HS-5 (cell line): ENCODE measurements at places on chromosomes 1 and 21.

DNA sequence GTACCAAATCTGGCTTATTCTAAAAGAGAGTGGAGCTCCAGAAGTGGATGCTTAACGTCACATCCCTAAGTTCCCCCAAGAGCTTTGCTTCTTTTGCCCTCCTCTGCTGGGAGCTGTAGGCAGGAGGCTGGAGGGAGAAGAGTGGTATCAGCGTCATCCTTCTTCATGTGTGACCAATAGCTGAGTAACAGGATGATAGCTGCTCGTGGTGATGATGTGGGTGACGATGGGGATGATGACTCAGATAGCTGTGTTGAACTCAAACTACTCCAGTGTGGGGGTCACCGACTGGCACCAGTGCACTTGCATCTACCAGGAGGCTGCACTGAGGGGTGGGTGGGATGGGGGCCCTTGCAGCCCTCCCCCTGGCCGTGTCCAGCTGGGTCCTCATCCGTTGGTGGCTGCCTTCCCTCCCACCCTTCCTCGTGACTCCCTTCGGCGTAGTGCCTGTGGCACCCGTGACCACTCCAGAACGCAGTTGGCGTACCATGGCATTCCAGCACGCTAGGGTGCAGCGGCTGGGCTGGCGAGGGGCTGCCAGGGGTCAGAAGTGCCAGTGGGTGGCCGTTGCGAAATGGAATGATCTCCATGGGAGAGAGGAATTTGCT, 1.1 kb downstream of the IGFN1 start:
- peak; percentile 86 for DNase-seq

DNA sequence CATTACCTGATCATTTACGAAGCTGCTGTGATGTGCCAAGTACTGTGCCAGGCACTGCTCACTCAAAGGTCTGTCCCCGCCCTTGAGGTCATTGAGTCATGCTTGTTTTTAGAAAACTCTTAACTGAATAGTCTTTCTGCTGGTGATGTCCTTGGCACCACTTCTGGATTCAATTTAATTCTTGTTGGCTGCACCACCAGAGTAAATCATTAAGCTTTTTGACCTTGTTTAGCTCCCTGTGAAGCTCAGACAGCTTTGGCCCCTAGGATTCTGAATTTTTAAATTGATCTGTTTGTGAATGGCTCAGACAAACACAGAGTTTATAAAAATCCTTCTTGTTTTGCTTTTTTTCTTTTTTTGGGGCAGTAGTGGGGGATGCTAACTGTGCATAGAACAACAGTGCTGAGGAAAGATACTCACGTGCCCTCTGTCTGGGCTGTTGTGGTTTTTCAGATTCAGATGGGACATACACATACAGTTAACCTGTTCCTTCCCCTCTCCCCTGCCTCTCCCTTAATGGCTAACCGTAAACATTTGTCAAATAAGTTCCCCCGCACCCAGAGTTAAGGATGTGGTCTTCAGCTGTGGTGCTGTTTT, 67.6 kb downstream of the MTR start:
- no peak for DNase-seq

GRCh38 chr1:24089027-24089742, 22.8 kb downstream of the MYOM3 start:
- no peak for DNase-seq

DNA sequence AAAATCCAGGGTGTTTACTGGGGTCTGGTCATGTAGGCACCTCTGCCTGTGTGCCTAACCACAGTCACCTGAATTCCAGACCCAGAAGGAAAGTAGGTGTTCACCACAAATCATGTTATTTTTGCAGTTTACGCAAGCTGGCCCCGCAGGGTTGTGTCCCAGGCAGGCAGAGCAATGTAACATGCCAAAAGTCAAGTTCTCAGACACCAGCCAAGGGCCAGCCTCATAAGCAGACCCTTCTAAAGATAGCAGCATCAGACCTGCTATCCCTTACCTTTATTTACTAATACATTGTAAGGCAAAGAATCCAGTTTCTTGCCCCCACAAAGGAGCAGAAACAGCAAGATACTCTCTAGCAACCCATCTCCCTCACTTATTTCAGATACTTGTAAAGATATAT, 83.0 kb downstream of the GPR161 start:
- no peak for DNase-seq

DNA sequence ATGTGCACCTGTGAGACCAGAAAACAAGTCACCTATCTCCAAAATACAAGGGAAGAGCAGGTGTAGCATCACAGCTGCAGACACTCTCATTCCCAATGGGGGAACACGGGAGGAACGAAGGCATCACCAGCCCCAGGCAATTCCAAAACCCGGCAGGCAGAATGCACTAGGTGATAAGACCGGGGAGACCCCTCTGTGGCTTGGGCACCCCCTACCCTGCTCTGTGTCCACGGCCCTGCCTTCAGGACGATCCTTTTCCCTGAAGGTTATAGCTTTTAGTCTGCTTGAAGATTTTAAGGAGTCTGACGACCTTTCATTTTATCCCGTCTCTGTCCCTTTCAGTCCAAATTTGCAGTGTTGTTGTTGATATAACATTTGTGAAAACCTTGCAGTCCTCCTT, 19.2 kb downstream of the TRPM2 start:
- no peak for DNase-seq

- DNase-seq, result no peak
Observed at GRCh38 chr1:15290382-15290781, 43.4 kb downstream of the FHAD1 start.

- no peak for DNase-seq
Observed at GRCh38 chr1:173421286-173421685, 55.8 kb upstream of the PRDX6 start.

DNA sequence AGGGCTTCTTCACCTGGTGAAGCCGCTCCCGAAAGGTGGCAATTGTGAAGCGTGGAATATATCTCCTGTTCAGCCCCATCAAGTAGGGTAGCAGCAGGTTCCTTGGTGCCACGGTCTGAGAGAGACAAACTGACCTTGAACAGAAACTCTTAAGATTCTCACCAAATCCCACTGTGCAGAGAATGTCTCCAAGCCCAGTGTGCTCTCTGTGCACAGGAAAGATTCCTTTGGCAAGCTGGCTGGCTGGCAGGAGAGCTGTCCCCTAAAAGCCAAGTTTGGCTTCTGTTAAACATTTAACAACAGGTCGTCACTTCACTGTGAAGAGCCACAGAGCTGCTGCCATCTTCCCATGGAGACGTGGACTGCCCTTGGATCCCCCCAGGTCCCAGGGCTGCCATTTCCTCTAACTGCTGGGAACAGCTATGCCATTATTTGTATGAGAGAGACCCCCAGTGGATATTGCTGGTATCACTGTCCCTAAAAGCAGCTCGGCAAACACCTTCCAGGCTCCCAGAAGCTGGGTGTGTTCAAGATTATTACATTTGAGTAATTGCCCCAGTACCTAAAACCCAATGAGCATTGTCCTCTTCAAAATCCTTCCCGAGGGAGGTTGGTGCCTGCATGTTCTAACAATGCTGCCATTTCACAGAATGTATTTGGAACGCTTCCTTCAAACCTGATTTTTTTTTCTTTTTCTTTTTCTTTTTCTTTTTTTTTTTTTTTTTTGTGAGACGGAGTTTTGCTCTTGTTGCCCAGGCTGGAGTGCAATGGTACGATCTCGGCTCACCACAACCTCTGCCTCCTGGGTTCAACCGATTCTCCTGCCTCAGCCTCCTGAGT, 71.8 kb downstream of the CD58 start:
- peak; percentile 40 for DNase-seq

DNA sequence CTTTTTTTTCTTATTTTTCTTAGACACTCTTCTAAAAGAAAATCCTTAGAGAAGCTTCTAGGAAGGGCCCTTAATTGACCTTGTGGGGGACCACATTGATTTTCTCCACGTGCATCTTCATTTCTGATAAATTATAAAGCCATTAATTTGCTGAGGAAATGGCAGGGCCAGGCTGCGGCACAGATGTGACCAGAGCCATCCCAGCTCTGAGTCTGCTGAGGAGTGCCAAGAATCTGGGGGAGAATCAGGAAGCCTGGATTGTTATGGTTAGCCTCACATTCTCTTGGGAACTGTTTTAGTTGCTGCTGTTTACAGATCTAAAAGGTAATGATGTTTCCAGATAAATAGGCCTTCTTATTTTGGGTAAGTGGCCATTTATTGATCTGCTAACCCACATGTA, 16.2 kb downstream of the PROX1 start:
- no peak for DNase-seq

DNA sequence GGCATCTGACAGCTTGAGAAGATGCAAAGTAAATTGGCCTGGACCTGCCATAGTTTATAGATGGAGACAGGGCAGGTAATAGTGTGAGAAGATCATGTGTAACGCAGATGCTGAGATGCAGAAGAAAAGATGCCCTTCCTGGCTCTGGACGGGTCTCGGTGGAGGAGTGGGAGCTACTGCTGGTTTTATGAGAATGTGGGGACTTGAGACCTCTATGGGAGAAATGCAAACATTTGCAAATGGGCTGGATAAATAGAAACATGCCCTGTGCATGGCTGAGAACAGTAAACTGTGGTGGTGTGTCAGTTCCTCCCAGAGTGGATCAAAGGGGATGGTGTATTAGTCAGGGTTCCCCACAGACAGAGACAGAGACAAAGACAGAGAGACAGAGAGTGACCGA, 21.9 kb downstream of the UBASH3A start:
- DNase-seq, result no peak

GRCh38 chr21:31190516-31190915, 152.2 kb upstream of the KRTAP19-8 start:
- no peak for DNase-seq

GRCh38 chr1:211632117-211632807, 43.2 kb downstream of the NEK2 start:
- no peak for DNase-seq

DNA sequence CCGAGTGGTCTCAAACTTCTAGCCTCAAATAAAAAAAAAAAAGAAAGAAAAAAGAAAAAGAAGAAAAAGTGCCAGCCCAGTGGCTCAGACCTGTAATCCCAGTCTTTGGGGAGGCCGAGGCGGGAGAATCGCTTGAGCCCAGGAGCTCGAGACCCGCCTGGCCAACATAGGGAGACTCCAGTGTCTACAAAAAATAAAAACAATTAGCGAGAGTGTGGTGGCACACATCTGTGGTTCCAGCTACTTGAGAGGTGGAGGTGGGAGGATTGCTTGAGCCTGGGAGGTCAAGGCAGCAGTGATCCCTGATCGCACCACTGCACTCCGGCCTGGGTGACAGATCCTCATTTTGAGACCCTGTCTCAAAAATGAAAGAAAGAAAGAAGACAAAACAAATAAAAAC, 1.4 kb upstream of the PTGFRN start:
- no peak for DNase-seq

DNA sequence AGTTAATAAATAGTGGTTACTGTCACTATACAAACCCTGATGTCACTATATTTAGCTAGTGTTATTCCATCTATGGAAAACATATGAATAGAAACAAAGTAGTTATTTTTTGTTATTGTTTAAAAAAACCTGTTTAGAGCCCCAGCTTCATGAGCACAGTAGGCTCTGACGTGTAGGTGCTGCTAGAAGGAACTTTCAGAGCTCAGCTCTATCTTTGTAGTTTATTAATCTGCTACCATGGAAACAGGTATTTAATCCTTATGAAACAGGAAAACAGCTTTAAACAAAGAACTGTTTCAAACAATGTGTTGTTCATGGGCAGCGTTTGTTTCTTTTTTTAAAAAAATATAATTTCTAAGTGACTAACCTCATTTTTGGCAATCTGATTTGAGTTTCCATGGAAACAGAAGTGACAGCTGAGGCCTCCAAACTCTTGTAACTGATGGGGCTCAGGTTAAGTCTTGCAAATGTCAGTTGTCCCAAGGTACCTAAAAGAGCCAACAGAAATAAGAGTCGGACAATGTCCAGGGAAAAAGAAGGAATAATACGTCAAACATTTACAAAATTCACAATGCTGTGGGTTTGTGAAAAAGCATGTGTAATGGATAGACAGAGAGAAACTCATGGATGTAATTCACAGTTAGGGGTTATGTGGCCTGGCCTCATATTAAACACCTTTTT, 162.0 kb upstream of the C21orf91 start:
- DNase-seq, result no peak

DNA sequence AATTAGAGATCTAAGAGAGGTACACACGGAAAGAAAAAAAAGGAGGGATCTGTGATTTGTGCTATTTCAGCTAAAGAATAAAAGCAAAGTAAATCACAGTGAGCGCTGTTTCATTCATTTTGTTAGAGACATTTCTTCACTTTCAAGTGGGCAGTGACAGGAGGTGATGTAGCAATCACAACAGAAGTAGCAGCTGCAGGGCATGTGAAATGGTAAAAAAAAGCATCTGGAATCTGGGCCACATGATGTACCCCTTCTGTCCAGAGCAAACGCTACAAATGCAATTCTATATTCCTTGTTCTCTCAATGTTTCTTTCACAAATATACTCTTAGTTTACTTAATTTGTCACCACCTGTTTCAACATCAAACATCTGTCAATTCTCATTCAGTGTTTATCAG, 786.5 kb downstream of the LRRIQ3 start:
- DNase-seq, result no peak

DNA sequence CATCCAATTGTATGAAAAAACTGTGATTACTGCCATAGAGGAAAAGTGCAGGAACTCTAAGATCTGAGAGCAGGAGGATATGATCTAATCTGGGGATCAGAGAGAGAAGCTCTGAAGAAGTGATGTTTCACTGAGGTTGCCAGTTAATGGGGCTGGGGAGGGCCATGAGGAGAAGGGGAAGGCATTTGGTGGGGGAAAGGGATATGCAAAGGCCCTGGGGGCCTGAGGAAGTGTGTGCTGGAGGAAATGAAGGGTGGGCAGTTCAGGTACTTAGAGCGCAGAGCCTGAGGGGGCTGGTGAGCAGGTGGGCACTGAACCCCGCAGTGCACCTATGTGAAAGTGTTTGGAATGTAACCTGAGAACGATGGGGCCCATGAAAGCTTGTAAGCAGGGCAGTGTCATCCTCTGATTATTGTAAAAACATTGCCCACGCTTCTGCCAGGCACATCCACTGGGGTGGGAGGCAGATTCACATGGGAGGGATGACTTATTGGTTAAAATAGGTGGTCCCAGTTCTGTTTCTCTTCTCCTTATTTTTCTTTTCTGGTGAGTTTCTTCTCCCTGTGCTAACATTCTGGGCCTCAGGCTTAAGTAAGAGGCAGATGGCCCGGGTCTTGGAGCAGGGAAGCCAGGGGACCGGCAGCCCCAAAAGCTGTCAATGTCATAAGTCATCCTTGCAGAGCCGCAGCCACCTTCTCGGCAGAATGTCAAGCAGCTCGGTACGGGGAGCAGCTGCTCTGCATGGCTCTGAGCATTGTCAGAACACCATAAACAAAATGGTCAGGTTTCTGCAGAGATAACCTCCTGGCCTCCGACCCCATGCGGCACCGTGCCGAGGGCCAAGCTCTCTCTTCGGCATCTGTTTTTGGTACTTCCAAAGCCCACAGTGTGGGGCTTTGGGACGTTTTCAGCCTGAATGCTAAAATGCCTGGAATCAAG, 492.0 kb upstream of the VAMP3 start:
- DNase-seq, result no peak

DNA sequence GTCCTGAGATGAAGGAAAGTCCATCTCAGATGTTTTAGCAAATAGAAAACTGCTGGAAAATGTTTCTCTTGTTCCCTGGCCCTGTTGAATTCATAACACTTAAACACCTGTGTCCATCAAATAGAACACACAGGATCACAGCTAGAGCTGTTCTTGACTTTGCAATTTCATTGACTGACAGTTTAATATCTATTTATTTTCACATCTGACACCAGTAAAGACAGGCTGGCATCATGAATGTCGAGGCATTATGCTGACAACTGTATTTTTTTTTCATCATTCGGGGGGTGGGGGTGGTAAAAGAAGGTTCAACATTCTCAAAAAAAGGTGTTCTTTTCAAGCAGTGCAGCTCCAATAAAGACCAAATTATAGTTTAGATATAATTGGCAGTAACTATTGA, 591.2 kb upstream of the PTBP2 start:
- no peak for DNase-seq
